ENCODE measurements at places on chromosomes 2 and 18.

DNA sequence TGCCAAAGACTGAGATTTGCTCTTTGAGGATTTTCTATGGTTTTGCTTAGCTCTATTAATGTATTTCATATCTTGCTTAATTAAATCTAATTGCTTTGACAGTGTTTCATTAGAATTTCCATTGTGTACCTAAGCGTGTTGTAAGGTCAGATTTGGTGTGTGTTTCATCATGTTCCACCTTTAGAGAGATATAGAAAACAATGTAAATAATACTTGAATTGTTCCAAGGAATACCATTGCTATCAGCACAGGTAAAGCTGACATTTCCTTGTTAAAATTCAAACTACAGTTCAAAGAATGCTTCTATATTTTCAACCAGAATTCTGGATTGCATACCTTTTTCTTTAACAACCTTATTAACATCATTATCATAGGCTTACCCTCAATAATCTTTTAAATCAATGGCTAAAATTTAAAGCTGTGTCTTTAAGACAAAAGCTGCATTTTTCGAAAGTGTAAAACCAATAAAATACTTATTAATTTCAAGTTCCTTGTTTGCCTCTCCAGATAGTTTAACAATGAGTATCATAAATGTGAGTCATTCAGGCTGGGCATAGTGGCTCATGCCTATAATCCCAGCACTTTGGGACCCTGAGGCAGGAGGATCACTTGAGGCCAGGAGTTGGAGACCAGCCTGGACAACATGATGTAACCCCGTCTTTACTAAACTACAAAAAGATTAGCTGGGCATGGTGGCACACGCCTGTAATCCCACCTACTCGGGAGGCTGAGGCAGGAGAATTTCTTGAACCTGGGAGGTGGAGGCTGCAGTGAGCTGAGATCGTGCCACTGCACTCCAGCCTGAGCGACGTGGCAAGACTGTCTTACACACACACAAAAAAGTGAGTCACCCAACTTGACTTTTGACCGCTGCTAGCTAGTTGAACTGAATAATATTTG is 188.0 kb upstream of the PKDCC start:
- no peak for DNase-seq

GRCh38 chr18:73824671-73825070 is 323.0 kb downstream of the FBXO15 start:
- DNase-seq: no peak

- no peak for DNase-seq
Measured at GRCh38 chr2:239378918-239379640, 21.7 kb downstream of the HDAC4 start.

- no peak for DNase-seq
Measured at GRCh38 chr2:218014706-218015585, 12.2 kb upstream of the TNS1 start.

DNA sequence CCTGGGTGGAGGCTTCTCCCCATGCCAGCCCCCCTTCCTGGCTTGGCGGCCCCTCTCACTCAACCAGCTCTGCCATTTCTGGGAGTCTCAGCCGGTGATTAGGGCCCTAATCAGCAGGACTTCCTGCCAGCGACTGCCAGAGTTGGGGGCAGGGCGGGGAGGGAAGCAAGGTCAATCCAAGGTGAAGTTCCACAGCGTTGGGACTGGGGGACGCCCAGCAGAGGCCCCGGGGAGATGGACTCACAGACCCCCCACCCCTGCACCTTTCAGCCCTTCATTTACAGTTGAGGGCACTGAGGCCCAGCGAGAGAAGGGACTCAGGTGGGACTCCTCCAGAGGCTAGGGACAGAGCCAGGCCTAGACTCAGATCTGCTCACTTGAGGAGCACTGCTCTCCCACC is 65.3 kb downstream of the TNS1 start:
- DNase-seq: no peak

DNA sequence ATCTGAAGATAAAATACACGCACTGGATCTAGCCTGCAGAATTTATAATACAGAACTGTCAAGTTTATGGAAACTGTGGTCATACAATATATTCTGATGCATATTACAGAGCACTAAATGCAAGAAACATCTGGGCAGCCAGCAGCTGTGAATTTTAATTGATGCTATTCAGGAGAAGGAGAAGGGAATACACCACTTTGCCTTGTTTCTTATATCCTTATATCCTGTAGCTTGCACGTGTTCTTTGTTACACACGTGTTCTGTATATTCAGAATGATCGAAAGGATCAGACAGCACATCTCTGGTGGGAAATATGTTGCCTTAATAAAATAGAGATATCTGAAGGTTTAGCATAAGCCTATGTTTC is 335.8 kb downstream of the AGPS start:
- DNase-seq: no peak

DNA sequence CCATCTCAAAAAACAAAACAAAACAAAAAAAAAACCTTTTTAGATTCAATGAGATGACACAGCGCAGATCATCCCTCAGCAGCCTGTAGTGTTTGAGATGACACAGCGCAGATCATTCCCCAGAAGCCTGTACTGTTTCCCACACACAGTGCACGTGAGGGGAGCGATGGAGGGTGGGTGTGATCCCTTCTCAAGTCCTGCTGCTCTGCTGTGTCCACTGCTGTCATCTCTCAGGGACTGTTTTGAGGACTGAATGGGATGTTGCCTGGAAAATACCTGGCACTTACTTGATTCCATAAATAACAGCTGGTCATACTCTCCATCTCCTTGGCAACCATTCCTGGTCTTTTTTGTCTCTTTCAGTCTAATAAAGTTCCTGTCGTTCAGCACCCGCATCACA is 25.7 kb downstream of the TGOLN2 start:
- DNase-seq: no peak

GRCh38 chr2:162317861-162318327 is 590 bp downstream of the IFIH1 start:
- peak; percentile 21 for DNase-seq

- no peak for DNase-seq
Measured at GRCh38 chr18:21181766-21182165, 60.3 kb upstream of the GREB1L start.

DNA sequence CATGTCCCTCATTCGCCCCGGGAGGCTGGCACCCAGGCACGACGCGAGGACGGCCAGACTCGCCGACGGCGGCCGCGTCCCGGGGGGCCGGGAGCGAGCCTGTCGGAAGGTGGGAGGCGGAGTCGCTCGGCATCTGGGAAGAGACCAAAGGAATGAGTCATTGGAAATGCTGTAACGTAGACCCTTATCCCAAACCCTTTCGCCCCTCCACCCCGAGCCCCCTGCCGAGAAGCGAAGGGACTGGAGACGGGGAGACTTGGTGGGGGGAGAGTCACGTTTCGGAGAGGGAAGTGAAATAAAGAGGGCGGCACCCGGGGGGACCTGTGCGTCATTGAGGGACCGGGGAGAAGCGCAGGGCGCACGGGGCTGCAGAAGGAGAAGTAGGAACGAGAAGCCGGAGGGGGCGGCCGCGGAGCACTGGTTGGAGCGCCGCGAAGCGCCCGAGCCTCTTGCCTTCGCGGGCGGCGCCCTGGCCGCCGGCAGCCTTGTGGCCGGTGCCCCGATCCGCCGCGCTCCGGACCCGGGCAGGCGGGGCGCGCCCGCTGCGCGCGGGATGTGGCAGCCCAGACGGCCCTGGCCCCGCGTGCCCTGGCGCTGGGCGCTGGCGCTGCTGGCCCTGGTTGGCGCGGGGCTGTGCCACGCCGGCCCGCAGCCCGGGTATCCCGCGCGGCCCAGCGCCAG is at the start of gene EMILIN2:
Gene EMILIN2 (plus strand): TSS at position 371 of the 681 bp plus-strand sequence. CDS start 183 bp downstream, at position 554.
- peak; percentile 47 for DNase-seq

- no peak for DNase-seq
Measured at GRCh38 chr2:41321351-41321750, 726.5 kb upstream of the PKDCC start.

- DNase-seq: peak; percentile 78
Measured at GRCh38 chr2:55862246-55862645, 61.3 kb downstream of the EFEMP1 start.

DNA sequence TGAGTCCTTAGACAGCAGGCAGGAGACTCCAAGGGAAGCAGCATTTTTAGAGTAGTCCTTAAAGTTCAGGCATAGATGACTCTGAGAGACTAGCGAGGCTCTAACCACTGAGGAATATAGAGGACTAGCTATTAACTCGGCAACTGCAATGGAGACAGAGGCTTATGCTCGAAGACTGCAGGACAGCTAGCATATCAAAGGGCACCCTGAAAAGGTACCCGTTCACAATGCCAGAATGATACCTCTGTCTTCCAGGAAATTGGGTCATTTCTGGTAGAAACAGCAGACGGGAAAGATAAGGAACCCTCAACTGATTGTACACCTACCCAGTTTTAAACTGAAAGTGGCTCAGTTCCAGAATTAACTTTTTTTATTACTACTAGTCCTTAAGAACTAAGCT is 1204.0 kb upstream of the ZEB2 start:
- DNase-seq: no peak
